Sciatic nerve (tissue), 2 donors: ENCODE measurements at places on chromosomes 16 and 17. TPM values are rescaled to one million over a fixed set of nuclear protein-coding genes. Genes with fewer than 3 reads are reported as not detected.

GRCh38 chr17:1506649-1507267 is 9.7 kb downstream of the INPP5K start:
- DNase-seq: no peak

- no peak for DNase-seq
These were observed 9.0 kb upstream of the MYCBPAP start for GRCh38 chr17:50499270-50499669.

The SLC9A5 gene
- total RNA-seq: 1.2 TPM

- DNase-seq: no peak
These were observed 408.7 kb upstream of the TNRC6C start for GRCh38 chr17:77549726-77550366.

DNA sequence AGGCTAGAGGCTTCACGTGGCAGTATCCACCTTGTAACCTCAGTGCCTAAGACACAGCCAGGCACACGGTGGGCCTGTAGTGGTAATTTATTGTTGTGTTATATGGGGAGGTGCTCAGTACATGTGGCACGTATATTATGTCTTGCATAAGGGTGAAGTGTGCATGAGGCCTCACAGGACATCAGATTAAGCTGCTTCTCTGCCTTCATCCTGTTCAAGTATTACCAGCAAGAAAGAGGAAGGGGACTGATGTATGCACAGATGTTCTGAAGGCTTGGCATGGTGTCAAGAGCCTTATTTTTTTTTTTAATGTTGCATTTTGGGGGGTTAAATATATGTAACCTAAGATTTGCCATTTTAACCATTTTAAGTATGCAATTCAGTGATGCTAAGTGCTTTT is 71.6 kb downstream of the ABCC1 start:
- no peak for DNase-seq
